ENCODE measurements at places on chromosomes 5 and 9.

DNA sequence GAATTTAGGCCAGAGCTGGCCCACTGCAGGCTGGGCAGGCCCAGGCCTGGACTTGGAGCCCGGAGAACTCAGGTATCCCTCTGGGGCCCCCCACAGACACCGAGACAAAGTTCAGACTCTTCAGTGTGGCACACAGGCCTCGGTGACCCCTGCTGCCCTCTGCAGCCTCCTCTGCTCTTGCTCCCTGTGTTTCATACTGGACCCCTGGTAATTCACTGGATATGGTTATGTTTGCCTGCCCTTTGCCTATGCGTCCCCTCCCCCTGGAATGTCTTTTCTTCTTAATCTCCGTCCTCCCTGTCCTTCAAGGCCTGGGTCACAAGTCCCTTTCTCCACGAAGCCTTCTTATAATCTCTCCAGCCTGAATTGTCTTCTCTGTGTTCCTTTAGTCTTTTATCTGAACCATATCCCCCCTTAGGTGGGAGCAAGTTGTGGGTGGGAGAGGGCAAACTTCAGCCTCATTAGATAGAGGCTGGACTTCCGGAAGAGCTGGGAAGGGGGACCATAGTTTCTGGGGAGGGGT, 30.1 kb downstream of the GSN start:
- no peak for DNase-seq

DNA sequence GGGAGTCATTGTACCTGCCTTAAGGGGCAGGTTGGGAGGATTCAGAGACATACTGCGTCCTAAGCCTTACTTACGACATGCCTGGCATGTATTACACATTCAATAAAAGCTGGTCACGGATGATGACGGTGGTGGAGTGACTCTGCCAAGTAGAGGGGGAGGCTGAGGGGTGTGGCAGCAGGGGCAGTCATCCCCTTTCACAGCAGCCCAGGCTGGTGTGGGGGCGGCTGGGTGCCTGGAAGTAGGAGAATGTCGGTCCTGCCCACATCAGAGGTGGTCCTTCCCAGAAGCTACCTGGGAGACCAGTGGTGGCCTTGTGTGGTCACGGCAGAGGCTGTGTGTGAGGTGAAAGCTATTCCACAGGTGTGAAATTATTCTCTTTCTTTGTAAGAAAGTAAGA, 8.9 kb downstream of the ZBTB34 start:
- no peak for DNase-seq

- DNase-seq: no peak
Measured at GRCh38 chr5:127517110-127517479, 345 bp upstream of the PRRC1 start.

- no peak for DNase-seq
Measured at GRCh38 chr5:35678661-35679060, 61.0 kb downstream of the SPEF2 start.

- no peak for DNase-seq
Measured at GRCh38 chr5:178284996-178285395, 52.4 kb upstream of the PHYKPL start.
